CD4-positive, CD25-positive, alpha-beta regulatory T cell (primary cell): ENCODE measurements at places on chromosomes 11 and 22. TPM values are rescaled to one million over a fixed set of nuclear protein-coding genes. Genes with fewer than 3 reads are reported as not detected.

UNC93B1 gene
- 19.0 TPM for total RNA-seq

- no peaks in the 10 kb centered on the region for H3K36me3 ChIP-seq
- DNase-seq = no peak
- H3K4me3 ChIP-seq = no peak overlapping the region
Measured at GRCh38 chr11:24819006-24819405, 322.2 kb downstream of the LUZP2 start.

DNA sequence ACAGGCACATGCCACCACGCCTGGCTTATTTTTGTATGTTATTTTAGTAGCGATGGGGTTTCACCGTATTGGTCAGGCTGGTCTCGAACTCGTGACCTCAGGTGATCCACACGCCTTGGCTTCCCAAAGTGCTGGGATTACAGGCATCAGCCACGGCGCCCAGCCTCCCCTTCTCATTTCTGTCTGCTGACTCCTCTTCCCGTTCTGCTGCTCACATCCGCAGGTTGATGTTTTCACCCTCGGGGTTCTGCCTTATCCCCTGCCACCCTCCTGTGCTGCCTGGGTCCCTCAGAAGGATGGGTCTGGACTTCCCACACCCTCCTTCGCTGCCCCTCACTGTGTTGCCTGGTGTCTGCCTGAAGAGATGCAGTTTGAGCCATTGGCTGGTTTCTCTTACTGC, 19.2 kb upstream of the VSIG10L2 start:
- no peak for DNase-seq
- H3K4me1 ChIP-seq = no peaks in the 10 kb centered on the region
- H3K27me3 ChIP-seq = peaks cover 11% of the 10 kb centered on the region
- no peaks in the 10 kb centered on the region for H3K36me3 ChIP-seq

- DNase-seq = no peak
- H3K36me3 ChIP-seq = no peaks in the 10 kb centered on the region
- H3K27ac ChIP-seq = no peak overlapping the region
- H3K4me3 ChIP-seq = no peak overlapping the region
Measured at GRCh38 chr11:94747146-94747545, 21.0 kb upstream of the AMOTL1 start.
